ENCODE measurements at places on chromosomes 1 and 21.
A peak's percentile ranks its signal among the peaks of the same experiment; 100 is the strongest.

DNA sequence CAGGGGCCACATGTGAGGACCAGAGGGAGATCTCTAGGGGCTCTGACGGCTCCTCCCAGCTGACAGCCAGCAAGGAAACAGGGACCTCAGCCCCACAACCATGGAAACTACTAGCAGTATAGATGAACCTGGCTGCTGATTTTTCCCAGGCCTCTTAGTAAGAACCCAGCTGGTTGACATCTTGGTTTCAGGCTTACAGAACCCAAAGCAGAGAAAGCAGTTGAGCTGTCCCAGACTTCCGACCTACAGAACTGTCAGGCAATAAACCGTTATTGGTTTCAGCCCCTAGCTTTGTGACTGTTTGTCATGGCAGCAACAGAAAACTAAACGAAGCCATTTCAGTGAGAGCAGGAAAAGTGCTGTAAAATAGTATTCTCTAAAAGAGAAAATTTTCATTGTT lies 36.4 kb downstream of the ETS2 start:
- no peak for DNase-seq

GRCh38 chr21:26389971-26390641 lies 183.0 kb downstream of the CYYR1 start:
- no peak for DNase-seq

DNA sequence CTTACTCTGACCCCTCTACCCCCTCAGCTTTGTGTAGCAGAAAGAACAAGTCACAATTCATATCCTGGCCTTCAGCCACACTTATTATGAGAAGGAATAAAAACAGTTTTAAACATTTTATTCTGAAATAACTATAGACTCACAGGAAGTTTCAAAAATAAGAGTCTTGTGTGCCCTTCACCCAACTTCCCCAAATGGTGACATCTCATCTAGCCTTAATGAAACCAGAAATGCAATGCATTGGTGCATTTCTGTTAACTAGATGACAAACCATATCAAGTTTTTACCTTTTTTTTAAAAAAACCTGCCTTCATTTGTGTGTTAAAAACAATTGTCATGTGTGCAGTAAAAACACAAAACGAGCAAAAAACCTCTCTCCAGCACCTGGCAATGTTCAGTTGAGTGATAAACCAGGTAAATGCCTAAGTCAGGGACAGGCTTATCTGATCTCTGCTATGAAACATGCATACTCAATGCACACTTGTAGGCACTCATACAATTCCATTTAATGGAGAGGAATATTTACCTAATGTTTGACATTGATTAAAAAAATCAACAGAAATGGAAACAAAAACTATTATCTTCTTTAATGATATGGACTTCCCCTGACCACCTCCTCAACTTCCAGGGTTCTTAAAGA lies 51.5 kb downstream of the SH3BGR start:
- DNase-seq: no peak

DNA sequence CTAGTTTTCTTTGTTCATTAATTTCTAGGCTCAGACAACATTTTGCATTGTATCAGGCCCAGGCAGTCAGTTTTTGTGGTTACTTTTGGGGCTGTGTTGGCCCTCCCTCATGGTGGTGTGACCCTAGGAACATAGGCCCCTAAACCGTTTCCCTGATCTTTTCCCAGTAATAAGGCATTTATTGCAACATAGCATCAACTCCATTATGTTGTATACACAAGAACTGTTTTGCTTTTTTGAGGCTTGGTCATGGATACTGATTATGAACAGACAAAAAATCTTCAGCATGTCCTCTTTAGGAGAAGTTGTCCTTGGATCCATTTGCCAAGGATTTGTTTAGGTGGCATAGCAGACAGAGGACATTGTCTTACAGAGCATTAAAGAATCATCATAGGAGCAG lies 10.3 kb downstream of the B3GALT2 start:
- no peak for DNase-seq

GRCh38 chr1:204511366-204511765 lies 4.8 kb upstream of the MDM4 start:
- DNase-seq: peak; percentile 41

GRCh38 chr1:36664571-36665287 lies 182.0 kb upstream of the CSF3R start:
- DNase-seq: no peak

DNA sequence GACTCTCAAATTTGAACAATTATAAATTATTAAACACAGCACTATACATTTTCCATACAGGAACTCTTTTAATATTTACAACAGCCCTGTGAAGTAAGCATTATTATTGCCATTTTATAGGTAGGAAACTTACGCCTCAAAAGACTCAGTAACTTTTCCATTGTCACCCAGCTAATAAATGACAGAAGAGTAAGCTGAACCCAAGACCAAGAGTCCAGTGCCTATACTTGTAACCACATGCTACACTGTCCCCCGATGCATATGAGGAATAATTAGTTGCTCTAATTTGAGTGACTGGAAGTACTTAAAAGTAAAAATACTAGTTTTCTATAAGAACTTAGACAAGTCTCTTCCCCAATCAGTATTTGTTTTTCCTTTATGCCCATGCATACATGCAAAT lies 88.5 kb downstream of the PTPN14 start:
- DNase-seq: no peak

GRCh38 chr1:33306653-33307493 lies 14.0 kb downstream of the A3GALT2 start:
- no peak for DNase-seq

- no peak for DNase-seq
Observed at GRCh38 chr21:16243396-16243795, 513.6 kb downstream of the USP25 start.

GRCh38 chr1:47418681-47419325 lies 2.7 kb downstream of the FOXE3 start:
- no peak for DNase-seq

GRCh38 chr1:86860020-86860419 lies 53.9 kb downstream of the SELENOF start:
- DNase-seq: no peak

DNA sequence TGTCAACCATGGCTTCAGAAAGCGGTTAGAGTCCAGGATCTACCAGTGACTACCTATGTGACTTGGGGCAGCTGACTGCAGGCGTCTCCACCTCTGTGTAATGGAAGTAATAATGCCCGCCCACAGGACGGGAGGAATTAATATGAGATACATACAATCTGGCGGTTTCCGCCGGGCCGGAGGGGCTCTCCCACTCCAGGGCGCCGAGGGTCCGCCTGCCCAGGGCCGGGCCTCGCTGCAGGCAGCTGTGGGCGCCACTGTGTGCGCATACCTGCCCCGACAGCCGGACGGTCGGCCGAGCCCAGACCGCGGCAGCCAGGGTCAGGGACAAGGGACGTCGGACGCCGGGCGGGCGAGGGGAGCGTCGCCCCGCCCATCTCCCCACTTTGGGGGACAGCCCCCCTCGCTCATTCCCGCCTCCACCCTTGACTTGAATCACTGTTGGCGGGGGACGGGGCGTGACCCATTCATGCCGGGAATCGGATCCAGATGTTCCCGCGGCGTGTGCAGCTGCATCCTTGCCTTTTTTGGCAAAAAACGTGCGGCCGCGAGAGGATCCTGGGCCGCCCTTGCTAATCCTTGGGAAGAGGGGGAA lies 6.0 kb upstream of the SF3A3 start:
- DNase-seq: no peak

- peak; percentile 86 for DNase-seq
Observed at GRCh38 chr21:42414928-42415769, 11.4 kb downstream of the UBASH3A start.

GRCh38 chr1:86110451-86111129 lies 46.0 kb downstream of the COL24A1 start:
- DNase-seq: no peak

DNA sequence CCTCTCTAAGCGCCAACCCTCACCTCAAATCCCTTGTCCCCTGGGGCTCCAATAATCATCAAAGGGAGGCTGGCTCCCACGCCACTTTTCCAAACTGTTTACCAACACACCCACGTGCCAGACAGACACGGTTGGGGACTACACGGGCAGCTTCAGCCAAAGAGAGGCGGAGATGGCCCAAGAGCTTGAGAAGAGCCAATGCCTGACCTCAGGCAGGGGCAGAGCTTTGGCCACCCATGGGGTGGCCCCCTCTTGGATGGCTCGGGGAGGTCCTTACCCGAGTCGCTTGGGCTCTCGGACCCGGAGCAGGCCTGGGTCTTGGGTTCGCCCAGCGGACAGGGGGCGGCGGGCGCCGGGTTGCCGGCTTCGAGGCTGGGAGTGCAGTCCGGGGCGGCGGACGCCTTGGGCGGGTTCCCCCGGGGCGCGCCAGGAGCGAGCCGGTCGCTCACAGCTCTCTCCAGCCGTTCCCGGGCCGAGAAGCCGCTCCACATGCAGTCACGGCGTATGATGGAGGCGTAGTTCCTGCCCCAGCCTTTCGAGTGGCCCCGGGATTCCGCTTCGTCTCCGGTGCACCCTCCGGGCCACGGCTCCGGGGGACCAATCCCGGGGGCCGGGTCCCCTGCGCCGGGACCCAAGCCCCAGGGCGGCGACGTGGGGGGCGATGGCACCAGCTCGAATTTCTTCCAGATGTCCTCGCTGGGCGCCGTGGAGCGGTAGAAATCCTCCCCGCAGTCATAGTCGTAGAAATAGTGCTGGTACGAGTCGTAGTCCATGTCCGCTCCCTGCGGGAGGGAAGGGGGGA lies 854 bp downstream of the MYCL start:
- no peak for DNase-seq

DNA sequence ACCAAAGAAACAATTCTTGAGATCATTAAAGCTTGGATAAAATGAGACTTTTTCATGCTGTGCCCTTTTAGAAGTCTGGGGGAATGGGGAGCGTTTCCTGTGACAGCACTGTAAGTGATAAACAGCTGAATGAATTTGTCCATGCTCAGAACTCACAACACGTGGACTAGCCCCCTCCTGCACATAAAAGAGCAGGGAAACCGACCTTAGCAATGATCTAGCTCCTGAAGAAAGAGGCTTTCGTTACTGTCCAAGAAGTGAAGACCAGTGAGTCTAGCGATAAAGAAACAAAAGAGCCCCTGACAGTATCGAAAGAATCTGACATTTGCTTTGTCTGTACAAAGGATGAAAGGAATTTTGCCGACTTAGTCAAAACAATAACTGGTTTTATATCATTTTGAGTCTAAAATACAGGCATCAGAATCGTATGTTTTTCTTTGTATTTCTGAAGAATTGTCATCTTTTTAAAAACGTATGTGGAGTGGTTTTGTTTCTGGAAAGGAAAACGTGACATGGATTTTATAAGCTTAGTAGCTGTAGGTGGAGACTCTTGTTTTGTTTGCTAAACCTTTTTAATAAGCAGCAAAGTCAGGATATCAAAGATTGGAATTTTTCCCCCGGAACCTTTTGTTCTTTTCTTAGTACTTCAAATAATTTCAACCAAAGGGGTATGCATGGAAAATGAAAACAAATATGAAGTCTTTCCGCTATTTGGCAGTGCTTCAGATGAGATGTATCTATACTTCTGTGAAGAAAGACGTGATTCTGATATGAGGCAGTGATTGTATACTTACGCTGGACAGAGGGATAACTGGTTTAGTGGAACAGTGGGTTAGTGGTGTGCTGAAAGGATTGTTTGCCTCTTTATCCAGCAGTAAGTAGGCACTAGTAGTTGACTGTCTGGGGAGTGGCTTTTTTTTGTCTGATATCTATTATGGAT lies 61.0 kb downstream of the MAST2 start:
- DNase-seq: no peak

GRCh38 chr1:95286479-95286878 lies 52.5 kb downstream of the RWDD3 start:
- no peak for DNase-seq

DNA sequence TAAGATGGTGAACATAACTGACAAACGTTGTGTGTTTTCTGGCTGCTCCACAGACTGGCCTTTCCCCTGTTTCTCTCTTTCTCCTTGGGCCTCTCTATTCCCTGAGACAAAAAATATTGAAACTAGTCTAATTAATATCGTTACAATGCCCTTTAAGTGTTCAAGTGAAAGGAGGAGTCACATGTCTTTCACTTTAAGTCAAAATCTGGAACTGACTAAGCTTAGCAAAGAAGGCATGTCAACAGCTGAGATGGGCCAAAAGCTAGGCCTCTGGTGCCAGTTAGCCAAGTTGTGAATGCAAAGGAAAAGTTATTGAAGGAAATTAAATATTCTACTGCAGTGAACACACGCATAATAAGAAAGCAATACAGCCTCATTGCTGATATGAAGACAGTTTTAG lies 32.2 kb upstream of the FCRL3 start:
- DNase-seq: no peak

- DNase-seq: peak; percentile 85
Observed at GRCh38 chr1:6624710-6625583, at the start of gene THAP3. Gene THAP3, plus strand, starts transcription at chr1:6624868. Its CDS starts 351 bp downstream, at chr1:6625219.
